ENCODE measurements at places on chromosomes 7 and 10. TPM values are rescaled to one million over a fixed set of nuclear protein-coding genes. Genes with fewer than 3 reads are reported as not detected.
A peak's percentile ranks its signal among the peaks of the same experiment; 100 is the strongest.

DNA sequence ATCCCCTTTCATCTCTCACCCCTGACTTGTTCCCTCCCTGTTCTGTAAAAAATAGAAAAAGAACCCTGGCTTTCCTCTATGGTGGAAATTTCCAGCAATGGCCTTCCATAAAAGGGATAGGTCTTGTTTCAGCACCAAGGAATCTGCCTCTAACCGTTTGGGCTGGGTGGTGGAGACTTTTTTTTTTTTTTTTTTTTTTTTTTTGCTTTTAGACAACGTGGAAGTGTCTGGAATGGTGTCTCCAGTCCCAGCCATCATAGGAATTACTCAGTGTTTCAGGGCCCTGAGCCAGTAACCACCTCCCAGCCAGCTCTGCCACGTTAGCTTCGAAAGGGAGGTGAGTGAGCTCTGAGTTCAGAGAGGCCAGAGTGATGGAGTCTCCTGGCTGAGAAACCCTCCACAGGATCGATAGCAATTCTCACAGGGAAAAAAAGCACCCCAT, 97.3 kb upstream of the COL1A2 start:
- DNase-seq = peak; percentile 95

Gene SPDYE1
- polyA plus RNA-seq = 0.63 TPM

Gene PTPN20
- 1.8 TPM for polyA plus RNA-seq

Gene CTAGE8
- not detected for polyA plus RNA-seq

GRCh38 chr10:34816501-34817002, 1.5 kb upstream of the PARD3 start:
- DNase-seq = peak; percentile 56

DNA sequence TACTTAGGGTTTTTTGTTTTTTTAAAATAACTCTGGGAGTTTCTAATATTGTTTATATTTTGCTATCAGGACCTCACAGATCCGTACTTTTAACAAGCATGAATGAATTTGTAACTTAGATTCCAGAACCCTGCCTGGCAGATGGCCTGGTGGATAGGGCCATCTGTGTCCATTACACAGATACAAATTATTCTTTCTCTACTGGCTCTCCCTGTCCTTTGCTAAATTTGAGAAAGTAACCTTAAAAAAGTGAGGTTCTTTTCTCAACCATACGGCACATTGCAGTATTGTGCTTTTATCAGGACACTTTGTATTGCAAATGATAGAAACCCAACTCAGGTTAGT, 26.6 kb downstream of the LCOR start:
- no peak for DNase-seq

DNA sequence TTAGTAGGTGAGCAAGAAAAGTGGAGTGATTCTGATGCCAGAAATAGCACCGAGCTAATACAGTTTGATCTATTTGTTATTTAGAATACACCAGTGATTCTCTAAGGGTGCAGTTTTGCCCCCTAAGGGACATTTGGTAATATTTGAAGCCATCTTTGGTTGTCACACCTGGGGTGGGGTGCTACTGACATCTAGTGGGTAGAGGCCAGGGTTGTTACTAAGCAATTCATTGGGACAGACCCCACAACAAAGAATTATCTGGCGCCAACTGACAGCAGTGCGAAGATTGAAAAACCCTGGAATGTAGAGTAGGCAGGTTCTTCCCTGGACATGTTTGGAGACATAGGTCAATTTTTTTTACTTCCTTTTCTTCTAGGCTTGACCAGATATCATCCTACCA, 14.6 kb downstream of the PALS2 start:
- peak; percentile 4 for DNase-seq

GRCh38 chr10:5574642-5575131, 49.9 kb downstream of the CALML3 start:
- peak; percentile 69 for DNase-seq

DNA sequence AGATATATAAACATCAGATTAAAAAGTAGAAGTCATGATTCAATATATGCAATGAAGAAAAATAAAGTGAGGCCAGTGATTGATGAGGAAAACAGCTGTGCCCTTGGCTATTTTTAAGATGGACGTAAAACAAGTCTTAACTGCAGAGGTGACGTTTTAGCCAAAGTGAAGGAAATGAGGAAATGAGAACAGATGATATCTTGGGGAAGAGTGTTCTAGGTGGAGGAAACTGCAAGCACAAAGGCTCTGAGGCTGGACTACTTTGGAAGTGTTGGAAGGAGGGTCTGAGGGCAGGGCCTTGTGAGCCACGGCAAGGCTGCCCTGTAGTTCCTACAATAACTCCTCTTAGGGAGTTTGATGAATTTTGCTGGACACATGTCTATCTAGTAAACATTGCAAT, 140.5 kb upstream of the AKR1E2 start:
- DNase-seq = peak; percentile 64

DNA sequence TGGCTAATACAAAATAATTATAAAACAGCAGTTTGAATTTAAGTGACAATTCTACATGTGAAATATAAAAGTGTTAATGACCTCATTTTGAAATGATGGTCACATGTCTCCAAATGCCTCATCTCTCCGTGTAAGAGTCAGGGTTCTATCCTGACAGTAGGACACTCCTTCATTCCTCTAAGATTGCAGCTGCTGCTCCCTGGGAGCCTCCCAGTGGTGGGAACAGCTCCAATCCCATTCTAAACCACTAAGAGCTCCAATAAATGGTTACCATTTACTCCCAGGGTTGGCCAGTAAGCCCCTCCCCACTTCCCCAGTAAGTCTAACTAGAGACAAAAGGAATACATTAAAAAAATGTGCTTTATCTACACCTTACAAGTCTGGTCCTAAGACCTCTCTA, 344.6 kb upstream of the AOAH start:
- peak; percentile 24 for DNase-seq
